Occipital lobe (tissue), 3 donors: ENCODE measurements at places on chromosomes 12 and 14. TPM values are rescaled to one million over a fixed set of nuclear protein-coding genes. Genes with fewer than 3 reads are reported as not detected.

The DENND5B gene
- 57.1 TPM for total RNA-seq

The FOXG1 gene
- 75.5 TPM for total RNA-seq

The TCL1A gene
- 0.31 TPM for total RNA-seq

The NR1H4 gene
- not detected for total RNA-seq

The DACT1 gene
- 435 TPM for total RNA-seq

The KANSL2 gene
- 58.6 TPM for total RNA-seq

GRCh38 chr14:90235179-90235976 is 21.0 kb upstream of the PSMC1 start:
- DNase-seq: peak; percentile 14

DNA sequence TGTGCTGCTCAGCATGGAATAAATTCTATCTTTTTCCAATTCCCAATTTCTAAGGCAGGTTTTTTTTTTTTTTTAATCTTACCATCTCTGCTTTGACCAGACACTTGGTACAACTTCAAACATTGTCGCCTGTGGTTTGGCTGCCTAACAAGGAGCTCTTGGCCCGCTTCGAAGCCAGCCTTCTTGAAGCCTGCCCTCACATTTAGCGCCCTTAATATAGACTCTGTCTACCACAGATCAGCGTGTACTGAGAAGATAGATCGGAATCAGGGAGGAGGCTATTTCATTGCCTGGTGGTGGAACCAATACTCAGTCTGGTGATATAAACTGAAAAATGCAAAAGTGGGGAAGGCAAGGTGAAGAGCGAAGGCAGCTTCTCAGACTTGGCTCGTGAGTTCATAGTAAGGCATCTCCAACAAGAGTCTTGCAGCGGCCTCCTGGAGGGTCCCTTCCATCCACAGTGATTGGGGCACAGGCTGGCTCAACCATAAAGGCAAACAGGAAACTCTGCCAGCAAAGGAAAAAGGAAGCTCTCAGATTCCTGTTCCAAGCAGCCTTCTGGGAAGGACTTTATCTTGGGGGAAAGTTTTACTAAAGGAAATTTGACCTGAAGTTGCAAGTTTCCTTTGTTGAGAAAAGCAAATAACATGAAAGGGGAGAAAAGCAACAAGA is 103.2 kb upstream of the BCL2L14 start:
- DNase-seq: peak; percentile 13

GRCh38 chr12:119956047-119956446 is 33.0 kb upstream of the BICDL1 start:
- DNase-seq: no peak

DNA sequence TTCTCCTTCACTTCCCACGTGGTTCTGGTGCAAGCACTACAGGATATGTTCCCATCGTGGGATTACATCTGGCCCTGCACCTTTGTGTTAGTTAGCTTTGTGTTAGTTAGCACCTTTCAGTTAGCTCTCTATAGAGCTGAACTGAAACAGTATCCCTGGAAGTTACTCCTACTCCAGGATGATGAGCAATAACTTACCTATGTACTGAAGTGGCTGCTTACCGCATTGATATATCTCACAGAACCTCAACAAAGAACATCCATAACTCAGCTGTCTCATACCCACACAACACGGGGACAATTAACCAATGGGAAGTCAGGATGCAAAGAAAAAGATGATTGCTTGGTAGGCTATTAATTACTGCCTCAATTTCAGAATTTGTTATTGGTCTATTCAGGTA is 146.6 kb downstream of the ASCL4 start:
- no peak for DNase-seq

DNA sequence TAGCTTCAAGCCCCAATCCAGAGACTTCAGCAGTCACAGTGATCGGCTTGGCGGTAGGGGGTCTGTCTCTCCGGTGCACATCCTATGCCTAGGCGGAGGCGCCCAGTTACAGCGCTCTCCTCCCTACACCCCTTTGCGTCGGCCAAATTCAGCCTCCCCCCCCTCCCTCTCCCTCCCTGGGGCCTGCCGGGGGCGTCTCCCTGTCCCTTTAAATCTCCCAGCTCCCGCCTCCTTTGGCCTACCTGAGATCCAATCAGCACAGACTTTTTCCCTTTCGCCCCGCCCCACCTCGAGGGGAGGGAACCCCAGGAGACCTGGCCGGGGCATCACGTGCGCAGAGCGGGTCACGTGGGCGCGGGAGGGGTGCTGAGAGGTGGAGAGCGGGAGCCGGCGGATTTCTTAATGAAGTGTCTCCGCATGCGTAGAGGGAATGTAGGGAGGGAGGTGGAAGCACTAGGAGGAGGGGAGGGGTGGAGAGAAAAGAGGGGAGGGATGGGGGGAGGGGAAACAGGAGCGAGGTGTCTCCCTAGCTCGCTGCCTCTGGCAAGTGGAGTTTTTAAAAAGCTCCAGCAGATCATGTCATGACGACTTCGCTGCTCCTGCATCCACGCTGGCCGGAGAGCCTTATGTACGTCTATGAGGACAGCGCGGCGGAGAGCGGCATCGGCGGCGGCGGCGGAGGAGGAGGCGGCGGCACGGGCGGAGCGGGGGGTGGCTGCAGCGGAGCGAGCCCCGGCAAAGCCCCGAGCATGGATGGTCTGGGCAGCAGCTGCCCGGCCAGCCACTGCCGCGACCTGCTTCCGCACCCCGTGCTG is at the start of gene HOXC13:
Gene HOXC13, plus strand, starts transcription at position 506 of the 815 bp plus-strand sequence. Its CDS starts 76 bp downstream, at position 582.
- no peak for DNase-seq

DNA sequence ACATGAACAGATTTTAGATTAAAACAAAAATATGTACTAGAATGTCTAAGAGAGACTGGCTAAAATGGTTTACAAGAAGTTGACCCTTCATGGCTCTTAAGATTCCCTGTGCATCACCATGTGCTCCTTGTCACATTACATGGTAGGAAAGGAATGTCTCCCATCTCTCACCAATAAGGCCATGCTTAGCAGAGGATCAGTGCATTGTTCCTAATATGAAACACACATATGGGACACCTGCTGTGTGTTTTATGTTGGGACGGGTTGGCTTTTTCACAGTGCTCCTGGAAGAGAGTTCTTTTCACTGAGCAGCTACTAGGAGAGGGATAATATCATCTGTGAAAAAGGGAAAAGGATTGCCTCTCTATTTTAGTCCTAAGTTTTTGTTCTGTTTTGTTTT is 9.6 kb downstream of the PFKM start:
- DNase-seq: no peak

DNA sequence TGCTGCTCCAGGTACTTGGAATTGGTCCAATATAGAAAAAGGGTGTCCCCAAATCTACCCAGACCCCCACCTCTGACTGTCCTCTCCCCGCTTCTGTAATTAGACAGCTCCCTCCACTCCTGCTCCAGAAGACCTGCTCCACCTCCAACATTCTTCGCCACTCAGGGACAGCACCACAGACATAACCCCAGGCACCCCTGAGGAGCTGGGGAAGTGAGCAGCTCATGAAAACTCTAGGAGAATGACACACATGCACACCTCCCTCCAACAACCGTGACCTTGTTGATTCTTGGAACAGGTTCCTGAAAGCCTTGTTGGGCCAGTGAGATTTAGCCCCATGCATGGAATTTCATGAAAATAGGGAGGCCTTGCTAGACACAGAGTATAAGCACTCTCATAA is 8.2 kb downstream of the KRT4 start:
- DNase-seq: no peak

- no peak for DNase-seq
Observed at GRCh38 chr14:35286003-35286600, 6.1 kb upstream of the PSMA6 start.

- no peak for DNase-seq
Observed at GRCh38 chr12:62799126-62799736, 135.7 kb downstream of the PPM1H start.

GRCh38 chr12:124035163-124035562 is 62.1 kb downstream of the ZNF664 start:
- DNase-seq: no peak

GRCh38 chr14:67167420-67168109 is 21.7 kb upstream of the GARIN2 start:
- DNase-seq: no peak

DNA sequence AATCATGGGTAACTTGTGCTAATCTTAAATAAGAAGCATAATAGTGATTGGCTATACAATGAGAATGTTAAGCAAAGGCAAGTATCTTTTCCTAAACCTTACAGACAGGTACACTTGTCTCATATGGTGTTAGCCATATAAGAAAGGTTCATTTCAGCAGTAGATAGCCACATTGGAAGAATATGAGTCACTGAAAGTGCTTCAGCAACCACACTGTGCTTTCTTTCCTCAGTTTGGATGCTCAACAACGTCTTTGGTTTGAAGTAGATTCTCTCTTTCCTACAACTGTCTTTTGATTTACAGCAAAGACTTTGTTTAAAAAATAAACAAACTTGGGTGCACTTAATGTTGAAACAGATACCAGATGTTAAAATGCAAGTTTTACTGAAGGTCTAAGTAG is 8.9 kb downstream of the DDHD1 start:
- DNase-seq: no peak

GRCh38 chr12:2289525-2289924 is 236.7 kb downstream of the CACNA1C start:
- no peak for DNase-seq

GRCh38 chr12:124625867-124626675 is 58.7 kb upstream of the NCOR2 start:
- no peak for DNase-seq
